CD4-positive, alpha-beta T cell treated with Interleukin-12 subunit alpha and Interleukin-12 subunit beta, for 1 hour (primary cell): ENCODE measurements at places on chromosomes 16 and 17.

GRCh38 chr16:84844049-84844350, 24.2 kb downstream of the CRISPLD2 start:
- DNase-seq, result no peak

GRCh38 chr16:8845699-8846298, 23.0 kb downstream of the CARHSP1 start:
- DNase-seq, result no peak

DNA sequence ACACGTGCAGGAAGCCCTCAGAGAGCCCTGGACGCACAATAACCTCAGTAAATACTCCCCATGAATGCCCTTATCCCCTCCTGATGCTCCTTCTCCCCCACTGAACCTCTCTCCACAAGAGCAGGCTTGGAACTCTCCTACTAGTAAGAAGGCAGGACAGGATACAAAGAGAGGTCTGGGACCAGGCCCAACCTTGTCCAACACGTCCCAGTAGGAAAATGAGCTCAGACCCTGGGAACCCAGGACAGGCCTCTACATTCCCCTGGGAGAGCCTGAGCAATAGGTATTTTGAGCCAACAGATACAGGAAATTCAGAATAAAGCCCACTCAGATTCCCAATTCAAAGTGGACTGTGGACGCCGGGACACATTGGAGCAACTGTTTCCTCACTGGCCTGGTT, 19.2 kb downstream of the ZNF423 start:
- DNase-seq, result no peak

DNA sequence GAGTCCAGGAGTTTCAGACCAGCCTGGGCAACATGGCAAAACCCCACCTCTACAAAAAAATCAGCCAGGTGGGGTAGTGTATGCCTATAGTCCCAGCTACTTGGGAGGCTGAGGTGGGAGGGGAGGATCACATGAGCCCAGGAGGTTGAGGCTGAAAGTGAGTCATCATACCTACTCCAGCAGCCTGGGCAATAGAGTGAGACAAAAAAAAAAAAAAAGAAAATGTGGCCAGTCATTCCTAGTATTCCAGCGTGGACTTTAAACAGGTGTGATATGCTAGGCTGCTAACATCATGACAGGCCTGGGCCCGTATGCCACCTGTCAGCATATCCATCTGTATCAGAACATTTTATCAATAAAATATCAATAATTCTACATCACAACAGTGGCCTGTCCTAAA, 143.3 kb downstream of the AATF start:
- no peak for DNase-seq

GRCh38 chr17:62111562-62112171, 46.6 kb upstream of the MED13 start:
- DNase-seq, result no peak

GRCh38 chr17:76540381-76541300, 797 bp downstream of the PRCD start:
- peak; percentile 30 for DNase-seq

- no peak for DNase-seq
Measured at GRCh38 chr17:80673152-80673920, 128.7 kb downstream of the RPTOR start.

DNA sequence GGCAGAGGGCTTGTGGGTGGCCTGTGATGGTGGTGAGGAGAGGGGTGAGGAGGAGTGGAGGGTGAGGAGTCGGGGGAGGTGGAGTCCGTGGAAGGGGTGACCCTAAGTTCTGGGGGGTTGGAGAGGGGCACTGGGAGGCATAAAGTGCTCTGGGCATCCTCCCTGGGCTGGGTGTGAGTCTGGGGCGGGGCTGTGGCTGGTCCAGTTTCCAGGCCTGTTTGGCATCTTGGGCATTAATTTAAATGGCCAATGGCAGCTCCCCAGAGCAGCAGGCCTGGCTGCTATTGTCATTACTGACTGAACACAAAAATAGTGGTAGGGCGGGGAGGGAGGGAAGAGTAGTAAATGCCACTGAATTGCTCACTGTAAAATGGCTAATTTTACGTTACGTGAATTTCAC, 7.7 kb upstream of the ARHGAP23 start:
- no peak for DNase-seq

- no peak for DNase-seq
Measured at GRCh38 chr17:50544516-50544915, 2.5 kb upstream of the SPATA20 start.

- DNase-seq, result no peak
Measured at GRCh38 chr16:84911486-84912216, 91.9 kb downstream of the CRISPLD2 start.

- no peak for DNase-seq
Measured at GRCh38 chr17:68074279-68074678, 38.7 kb downstream of the KPNA2 start.

DNA sequence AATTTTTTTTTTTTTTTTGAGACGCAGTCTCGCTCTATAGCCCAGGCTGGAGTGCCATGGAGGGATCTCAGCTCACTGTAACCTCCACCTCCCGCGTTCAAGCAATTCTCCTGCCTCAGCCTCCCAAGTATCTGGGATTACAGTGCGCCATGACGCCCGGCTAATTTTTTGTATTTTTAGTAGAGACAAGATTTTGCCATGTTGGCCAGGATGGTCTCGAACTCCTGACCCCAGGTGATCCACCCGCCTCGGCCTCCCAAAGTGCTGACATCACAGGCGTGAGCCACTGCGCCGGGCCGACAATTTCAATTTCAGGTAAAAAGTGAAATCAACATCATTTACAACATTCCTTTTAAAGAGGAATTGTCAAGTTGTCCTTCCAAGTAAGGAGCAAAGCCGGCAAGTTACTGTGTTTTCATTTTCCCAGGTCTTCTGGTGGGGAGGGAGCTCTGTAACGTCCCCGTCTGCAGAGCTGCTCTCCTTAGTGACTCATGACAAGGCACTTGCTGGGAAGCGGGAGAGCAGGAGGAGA, 873 bp downstream of the NPLOC4 start:
- no peak for DNase-seq
